NCI-H524 treated with DMSO at 0.1 percent for 48 hours (cell line): ENCODE measurements at places on chromosomes 4 and X.

DNA sequence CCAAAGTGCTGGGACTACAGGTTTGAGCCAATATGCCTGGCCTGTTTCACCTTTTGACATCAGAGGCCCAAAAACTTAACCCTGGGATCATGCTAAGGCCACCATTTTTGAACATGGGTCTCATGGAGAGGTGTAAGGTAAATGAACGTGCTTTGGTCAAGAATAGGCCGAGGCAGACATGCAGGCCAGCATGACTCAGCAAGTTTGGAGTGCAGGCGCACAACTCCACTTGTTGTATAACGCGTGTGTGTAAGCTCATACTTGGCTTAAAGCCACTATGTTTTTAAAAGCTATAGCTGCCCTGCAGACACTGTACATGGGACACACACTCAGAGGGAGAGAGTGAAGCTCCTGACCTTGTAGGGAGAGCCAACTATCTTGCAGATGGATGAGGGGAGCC, 43.8 kb upstream of the HPSE start:
- no peak for DNase-seq

- DNase-seq = peak; percentile 57
These were observed 167.6 kb upstream of the ANK2 start for GRCh38 chr4:112881842-112882241.

GRCh38 chrX:47215291-47215900, 3.1 kb upstream of the CDK16 start:
- no peak for DNase-seq

DNA sequence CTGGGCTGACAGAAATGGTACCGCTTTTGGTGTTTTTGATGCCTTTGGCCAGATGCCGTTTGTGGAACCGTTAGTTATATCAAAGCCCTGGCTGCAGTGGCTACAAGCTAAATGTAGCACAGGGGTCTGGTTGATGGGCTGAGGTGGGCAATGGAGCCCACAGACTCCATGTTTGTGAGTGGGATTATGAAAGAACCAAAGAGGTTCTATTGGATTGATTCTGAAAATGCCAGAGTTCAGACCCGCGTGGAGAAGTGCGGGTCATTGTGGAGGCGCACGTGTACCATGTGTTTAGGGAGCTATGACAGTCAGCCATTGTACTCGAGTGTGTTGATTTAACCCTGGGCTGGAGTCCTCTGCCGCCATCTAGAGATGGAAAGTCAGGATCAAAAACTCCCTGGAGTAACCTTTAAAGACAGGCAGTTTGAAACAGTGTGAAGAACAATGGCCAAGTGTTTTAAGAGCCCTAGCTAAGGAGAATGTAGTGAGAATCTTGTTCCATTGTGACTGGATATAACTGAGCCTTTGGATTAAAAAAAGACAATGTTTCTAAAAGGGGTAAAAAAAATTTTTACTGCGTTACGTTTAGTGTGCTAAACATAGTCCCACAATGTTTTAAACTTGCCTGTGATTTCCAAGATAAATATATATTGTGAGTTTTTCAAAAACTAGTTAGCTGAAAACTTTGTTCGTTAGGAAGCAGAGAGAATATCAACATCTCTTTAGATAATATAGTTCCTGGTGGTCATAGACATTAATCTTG, 12.7 kb downstream of the ART3 start:
- DNase-seq = no peak

DNA sequence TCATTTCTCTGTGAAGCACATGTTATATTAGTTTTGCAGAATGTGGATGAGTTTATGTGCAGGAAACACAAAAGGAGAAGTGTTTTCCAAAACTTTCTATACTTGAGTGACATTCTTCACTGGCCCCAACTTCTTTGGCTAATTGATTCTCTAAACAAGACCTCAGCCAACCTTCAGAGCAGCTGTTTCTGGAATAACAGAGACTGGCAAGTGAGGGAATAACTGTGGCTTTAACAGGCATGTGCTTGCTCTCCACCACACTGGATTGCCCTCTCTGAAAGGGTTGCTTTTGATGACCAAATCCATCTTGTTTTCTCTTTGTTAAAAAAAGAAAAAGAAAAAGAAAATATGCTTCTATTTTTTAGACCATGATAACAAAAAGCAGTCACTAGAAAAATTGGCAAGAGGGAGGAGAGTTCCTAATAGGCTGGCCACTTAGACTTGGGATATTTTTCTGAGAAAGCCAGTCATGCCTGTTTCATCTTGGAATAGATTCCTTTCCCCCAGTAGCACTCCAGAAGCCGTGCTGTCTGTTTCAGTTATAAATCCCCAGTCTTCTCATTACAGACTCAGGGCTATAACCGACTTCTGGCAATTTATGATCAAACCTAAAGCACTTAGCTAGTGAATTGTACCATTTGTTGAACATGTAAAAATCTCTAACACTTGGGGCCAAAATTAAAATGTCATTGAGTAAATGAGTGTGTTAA, 295.0 kb upstream of the NR3C2 start:
- DNase-seq = no peak

GRCh38 chr4:180665994-180666824, 1577.0 kb upstream of the TENM3 start:
- peak; percentile 14 for DNase-seq

DNA sequence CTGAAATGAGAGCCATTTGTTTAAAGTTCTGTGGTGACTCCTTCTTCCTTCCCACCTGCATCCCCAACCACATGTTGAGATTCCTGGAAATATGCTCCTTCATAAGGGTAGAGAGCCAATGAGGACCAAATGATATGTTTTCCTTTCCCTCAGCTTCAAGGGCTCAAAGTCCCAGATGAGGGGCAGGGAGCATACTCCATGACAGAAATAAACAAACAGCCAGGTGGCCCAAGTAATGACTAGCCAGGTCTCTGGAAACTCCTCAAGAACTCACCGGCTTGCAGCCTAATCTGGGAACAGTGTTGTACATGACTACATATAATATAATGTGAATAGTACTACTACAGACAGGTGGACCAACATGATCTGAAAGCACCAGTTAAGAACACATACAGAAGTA, 392.3 kb downstream of the PACRGL start:
- no peak for DNase-seq

DNA sequence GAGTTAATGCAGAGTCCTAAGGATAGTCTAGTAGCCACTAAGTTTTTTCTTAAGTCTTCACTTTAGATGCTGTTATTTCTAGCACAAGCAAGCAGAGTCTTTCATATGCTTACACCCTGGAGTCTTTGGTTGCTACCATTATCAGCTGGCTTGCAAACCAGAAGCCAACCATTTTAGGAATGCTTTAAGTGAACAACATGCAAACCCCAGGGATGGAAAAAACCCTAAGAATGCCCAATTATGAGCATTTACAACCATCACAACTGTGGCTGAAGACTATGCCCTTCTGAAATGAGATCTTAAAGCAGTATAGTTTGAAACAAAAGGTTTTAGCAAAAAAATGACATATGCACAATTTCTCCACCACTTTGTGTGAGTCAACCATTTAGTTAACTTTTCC, 6.6 kb downstream of the MID1IP1 start:
- no peak for DNase-seq

DNA sequence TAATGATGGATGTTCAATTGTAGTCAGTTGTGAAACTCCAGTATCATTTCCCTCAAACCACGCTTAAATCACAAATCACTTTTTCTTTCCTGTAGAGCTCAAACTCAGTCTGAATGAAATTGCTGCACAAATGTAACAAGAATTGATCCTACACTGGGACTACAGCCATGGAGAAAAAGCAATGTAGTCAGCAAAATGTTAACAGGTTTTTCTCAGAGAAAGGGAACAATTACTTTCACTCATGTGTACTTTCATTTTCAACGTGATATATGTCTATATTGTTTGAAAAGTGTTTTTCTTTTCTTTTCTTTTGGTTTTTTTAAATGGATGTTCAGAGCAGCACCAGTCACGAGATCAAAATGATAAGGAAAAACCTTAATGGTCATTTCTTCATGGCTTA, 22.7 kb downstream of the SDAD1 start:
- no peak for DNase-seq

DNA sequence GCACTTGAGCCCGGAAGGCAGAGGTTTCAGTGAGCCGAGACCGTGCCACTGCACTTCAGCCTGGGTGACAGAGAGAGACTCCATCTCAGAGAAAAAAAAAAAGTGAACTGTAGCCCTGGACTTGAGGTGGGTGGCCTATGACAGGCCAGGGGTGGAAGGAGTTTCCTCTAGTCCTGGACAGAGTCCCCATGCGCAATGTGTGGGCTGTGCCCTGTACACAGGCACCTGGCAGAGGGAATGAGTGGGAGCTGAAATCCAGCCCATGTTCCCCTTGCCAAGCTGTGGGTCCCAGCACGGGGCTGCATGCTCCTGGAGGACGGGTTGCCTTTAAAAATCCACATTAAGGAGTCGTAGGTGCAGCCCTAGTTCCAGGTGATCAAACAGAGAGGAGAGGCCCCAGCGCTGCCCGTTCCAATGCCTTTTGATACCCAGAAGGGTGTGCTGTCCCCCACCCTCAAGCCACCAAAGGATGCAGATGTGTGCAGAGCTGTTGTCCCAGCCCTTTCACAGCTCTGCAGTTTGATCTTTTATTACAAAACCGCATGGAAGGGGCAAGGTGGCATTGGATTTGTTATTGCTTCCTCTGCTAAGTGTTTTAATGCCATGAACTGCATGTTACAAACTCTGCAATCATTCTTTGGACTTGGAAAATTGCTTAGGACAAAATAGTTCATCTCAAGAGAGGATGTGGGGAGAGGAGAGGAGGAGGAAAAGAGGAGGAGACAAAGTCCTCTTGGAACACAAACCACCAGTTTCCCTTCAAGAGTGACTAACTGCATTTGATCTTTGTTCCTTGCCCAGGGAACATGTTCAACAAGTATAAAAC, 38.0 kb upstream of the PDK3 start:
- DNase-seq = no peak

DNA sequence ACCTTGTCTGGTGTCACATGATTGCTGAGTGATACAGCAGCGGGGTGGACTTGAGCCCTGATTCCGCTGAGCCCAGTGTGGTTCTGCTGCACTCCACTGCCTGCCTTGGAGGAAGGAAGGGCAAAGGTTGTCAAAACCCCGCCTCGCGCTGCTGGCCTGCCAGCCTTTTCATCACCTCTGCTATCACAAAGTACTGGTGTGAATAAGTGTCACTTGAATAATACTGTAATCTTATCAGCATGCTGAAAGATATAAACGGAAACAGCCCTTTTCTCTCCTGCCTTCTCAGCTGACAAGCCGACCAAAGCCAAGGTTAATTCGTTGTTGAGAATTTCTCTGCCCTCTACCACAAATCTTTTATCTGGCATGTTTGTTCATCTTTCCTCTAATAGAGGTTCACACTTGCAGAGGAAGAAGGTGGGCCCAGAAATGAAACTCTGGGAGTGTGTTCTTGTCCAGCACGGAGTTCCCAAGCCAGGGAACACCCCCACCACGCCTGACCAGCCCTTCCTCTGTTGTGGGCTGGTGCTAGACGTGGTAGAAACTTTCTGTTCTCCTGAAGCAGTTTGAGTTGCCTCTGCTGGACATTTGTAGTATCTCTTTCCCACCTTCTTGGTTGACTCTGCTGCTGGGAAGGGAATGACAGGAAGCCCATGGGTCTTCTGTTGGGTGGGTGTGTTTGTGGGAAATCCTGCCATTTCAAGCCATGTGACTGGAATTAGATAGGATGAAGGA, 21.5 kb downstream of the FHDC1 start:
- DNase-seq = no peak

DNA sequence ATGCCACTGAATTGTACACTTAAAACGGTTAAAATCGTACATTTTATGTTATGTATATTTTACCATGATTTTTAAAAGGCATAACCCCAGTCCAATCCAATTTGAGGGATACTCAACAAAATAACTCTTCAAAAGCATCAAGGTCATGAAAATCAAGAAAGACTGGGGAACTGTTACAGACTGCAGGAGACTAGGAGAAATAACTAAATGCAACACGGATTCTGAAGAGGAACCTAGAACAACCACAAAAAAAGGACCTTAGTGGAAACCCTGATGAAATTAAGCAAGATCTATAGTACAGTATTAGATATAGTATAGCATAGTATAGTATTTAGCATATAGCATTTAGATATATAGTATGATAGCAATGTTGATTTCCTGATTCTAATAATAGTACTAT, 26.8 kb downstream of the SH3KBP1 start:
- no peak for DNase-seq

DNA sequence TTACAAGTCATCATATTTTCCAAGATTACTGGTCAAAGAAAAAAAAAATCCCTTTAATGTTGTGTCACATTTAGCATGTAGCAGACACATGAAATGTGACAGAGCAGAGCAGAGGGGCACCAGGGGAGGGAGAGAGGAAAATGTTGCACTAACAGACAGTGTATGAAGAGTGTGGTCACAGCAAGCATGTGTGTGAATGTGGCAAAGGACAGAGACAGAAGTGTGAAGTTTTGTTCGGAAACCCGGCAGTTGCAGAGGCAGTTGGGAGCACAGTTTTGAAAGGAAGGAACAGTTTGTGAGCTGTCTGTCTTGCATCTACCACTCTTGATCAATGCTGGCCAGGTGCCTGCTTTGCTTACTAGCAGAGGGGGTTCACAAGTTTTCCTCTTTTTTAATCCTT, 83.9 kb upstream of the MAP3K15 start:
- DNase-seq = no peak

DNA sequence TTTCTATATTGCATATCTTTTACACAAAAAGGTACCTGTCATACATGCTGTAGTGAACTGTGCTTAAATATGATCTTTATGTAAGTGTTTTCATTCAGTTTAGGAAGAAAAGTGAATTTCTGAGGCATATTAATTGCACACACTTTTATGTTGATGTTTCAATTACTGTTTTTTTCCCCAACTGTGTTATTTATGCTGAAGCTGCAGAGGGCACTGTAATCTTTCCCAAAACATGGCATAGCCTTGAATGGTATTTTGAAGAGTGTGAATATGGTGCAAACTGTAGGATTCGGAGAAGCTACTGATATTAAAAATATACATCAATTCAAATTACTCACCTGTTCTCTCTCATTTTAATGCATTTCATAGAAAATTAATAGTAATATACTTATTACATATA, 6.0 kb upstream of the CENPE start:
- DNase-seq = peak; percentile 0

- DNase-seq = no peak
These were observed 48.3 kb downstream of the CLCN5 start for GRCh38 chrX:49970674-49971073.

- DNase-seq = no peak
These were observed 7.1 kb upstream of the TBC1D14 start for GRCh38 chr4:6902318-6903042.

GRCh38 chr4:2177443-2178093, 64.4 kb downstream of the HAUS3 start:
- no peak for DNase-seq

DNA sequence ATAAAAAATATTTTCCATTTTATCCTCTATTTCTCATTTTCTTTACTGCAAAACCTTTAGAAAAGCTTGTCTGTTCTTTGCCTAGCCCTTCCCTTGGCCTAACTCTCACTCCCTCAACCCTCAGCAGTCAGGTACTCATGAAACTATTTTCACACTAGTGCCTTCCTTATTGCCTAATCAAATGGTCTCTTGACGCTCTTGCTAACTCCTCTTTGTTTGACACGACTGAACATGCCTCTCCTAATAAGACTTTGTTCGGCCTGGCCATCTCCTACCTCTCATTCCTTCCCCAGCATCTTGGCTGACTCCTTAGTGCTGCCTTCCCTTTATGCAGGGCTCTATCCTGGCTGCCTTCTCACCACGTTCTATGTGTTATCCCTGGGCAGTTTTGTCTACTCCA, 11.1 kb upstream of the LRAT start:
- DNase-seq = no peak
